ENCODE measurements at places on chromosomes 11 and 22.

DNA sequence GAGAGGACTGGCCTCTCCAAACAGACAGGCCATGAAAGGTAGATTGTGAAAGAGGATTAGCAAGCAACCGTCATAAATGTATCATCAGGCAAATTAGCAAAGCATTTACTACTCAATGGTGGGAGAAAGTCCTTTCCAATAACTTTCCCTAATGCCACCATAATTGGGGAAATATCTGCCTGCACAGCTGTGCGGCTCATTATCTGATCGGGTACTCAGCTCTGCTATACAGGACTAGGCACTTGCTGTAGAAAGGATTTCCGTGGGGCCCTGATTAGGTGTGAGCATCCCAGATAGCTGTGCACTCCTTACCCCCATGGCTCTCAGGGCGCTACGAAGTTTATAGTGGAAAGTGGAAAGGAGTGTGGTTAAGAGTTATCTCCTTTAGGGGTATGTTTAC lies 309.7 kb upstream of the PLET1 start:
- DNase-seq = no peak

DNA sequence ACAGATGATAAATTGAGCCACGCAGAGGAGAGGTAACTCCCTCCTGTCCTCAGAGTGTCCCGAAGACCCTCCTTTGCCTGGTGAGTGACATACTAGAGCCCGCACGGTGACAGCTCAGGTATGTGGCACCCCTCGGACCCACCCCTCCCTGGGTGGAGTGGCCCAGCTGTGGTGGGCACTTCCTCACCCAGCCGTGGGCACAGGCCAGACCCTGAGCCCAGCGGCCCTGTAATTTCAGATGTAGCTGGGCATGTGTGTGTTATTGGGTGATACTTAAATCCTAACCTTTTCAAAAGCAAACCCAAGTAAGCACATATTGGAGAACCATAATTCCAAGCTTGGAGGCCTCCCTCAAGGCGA lies 93.2 kb downstream of the WNT7B start:
- no peak for DNase-seq

DNA sequence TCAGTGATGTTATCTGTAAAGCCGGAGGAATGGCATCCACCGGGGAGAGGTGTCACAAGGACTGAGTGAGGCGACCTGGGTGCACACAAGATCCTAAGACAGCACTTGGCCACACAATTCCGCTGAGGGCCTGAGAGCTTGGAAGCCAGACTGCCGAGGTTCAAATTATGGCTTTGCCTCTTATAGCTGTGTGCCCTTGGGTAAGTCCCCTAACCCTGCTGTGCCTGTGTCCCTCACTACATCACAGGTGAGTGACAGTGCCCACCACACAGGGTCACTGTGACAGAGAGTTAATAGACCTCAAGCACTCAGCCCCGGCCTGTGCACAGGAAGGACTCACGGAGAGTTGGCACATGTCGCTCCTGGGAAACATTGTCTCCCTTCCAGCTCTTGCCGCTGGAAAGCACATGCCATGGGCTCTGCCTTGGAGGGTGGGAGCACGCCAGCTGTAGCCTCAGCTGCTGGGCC lies 592 bp downstream of the RHOD start:
- DNase-seq = no peak

DNA sequence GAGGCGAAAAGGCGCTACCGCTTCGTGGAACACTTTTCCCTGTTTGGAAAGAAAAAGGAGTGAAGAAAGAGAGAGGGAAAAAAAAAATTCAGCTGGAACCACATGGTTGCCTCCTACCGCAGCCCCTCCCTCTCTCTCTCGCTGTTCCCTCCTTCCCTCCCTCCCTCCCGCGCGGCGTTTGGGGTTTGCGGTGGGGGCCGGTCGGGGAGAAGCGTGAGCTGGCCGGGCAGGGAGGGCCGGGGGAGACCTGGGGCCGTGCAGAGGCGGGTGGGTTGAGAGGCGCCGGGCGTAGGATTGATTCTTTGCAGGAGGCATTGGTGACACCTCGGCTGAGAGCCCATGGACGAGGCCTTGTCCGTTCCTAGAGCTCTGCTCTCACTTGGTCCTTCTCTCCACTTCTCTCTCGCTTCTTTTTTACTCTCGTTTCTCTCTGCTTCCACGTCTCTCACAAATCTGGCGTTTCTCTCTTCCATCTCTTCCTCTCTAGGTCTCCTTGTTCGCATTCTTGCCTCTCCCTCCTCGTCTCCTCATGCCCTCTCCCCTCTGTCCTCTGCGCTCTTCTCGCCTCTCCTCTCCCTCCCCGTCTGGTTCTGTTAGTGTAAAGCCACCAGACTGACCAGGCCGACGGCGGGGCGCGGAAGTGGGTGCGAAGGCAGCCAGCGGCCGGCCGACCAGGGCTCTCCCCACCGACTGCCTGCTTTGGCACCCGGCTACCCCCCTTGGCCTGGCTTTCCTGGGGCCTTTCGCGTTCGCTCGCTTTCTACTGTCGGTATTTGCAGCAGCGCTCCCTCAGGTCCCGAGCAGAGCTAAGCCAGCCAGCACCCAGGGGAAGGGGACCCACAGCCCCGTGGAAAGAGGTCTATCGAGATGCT lies at the start of gene CLMP:
Gene CLMP, minus strand, starts transcription at position 61 of the 872 bp plus-strand sequence. CDS start 308 bp downstream, outside the sequence.
- no peak for DNase-seq

GRCh38 chr11:1757861-1758610 lies 5.7 kb downstream of the CTSD start:
- DNase-seq = no peak

DNA sequence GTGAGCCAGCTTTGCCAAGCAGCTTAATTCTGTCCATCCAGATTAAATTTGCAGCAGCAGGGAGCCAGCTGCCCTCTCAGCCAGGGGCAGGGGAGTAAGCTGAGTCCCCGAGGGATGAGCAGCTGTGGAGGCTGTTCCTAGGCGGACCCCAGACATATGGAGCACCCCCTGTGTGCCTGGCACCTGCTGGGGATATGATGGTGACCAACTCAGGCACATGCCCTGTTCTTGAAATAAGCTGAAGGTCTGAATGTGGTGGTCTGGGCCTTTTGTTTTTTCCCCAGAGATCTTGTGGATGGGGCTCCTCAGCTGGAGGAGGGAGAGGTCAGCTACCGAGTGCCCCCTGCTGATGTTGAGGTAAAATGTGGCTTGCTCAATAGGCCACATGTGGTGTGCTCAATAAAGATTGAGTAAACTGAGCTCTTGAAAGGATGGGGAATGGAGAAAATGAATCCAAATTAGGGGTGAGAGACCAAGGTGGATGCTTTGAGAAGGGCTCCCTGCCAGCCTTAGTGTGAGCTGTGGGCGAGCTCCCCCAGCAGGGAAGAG lies 103.3 kb upstream of the NNMT start:
- DNase-seq = no peak

- DNase-seq = no peak
Observed at GRCh38 chr11:84224042-84224441, 937.9 kb upstream of the CCDC90B start.

DNA sequence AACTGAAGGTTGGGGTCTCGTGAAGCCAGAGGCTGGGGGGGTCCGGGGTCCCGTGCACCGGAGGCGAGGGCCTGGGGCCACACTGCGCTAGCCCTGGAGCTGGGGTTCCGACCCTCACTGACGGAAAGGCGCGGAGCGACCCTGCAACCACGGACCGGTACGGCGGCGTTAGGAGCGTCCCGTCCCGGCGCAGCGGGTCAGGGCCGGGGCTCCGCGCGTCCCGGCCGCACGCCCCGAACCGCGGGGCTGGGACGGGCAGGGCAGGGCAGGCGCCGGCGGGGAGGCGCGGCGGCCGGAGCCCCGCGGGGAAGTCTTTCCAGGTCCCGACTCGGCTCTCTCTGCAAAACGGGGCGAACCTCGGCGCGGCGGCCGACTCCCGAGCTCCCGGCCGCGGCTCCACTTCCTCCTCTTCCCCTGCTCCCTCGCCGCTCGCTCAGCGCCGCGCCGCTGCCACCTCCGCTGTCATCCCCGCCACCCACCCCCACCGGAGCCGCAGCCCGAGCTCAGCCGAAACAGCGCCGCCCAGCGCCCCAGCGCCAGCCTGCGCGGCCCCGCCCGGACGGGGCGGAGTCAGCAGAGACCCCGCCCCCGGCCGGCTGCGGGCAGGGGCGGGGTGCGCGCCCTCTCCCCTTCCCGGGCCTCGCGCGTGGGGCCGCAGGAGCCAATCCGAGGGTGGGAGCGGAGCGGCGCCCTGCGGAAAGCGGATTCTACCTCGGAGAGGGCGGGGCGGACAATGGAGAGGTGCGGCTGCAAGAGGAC lies at the start of gene GDPD5:
Gene GDPD5, minus strand, starts transcription at position 509 of the 759 bp plus-strand sequence. CDS start 48,206 bp downstream, outside the sequence.
- DNase-seq = peak; percentile 70

GRCh38 chr22:46057246-46058090 lies 80.5 kb upstream of the WNT7B start:
- DNase-seq = no peak

All from substantia nigra (tissue), 51 donors.